T-helper 2 cell (primary cell): ENCODE measurements at places on chromosomes 7 and 10.

DNA sequence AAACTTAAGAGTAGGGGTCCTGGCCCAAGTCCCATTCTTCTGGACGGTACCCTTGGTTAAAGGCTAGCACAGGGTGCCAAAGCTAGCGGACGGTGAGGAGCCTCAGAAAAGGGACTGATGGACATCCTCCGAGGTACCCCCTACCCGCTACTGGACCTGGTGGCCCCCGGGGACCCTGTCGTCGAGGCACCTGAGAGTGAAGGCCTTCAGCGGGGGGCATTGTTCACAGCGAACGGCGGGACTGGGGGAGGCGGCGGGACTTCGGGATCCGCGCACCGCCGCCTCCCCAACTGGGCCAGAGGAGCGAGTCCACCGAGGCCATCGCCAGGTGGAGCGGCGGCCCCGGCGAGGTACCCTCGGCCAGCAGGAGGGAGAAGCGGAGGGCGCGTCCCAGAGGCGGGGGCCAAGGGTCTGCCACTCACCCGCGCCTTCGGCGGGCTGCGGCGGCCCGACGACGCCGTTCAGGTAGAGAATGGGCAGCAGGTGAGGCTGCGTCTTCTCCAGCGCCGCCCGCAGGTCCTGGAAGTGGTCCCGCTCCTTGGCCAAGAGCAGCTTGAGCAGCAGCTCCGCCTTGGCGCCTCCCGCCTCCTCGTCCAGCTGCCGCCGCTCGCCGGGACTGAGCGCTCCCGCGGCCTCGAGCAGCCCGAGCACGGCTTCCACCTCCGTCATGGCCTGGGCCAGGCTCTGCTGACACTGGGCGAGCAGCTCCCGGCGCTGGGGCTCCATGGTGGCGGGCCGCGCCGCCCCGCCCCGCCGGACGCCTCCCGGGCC lies 575 bp downstream of the DLG5 start:
- peak; percentile 33 for DNase-seq

- no peak for DNase-seq
Observed at GRCh38 chr7:15692501-15693020, 6.1 kb upstream of the MEOX2 start.

DNA sequence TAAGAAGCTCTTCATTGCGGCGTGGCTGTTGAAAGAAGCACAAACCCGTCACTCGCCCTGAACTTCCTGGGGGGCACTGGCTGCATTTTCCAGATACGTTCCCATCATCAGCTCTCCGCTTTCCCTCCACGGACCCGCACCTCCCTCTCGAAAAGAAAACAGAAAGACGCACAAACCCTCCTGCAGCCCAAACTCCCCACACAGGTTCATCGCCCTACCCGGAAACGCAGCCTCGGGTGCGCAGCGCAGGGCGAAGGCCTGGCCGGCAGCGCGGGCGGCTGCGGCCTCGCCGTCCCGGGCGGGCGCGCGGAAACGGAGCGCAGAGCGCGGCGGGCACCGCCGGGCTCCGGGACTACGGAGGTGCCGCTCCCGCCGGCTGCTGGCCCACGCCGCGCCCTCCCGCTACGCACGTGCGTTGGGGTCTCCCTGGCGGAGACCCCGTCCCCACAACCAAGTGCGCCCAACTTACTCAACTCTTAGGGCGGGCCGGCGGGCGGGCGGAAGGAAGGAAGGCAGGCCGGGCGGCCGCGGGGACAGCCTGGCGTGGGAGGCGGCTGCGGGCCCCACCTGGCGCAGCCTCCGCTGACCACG lies 822 bp downstream of the ZNF800 start:
- DNase-seq = peak; percentile 34

GRCh38 chr7:90626013-90626412 lies 29.9 kb downstream of the CDK14 start:
- DNase-seq = no peak

- no peak for DNase-seq
Observed at GRCh38 chr10:71512312-71512711, 115.6 kb downstream of the CDH23 start.

DNA sequence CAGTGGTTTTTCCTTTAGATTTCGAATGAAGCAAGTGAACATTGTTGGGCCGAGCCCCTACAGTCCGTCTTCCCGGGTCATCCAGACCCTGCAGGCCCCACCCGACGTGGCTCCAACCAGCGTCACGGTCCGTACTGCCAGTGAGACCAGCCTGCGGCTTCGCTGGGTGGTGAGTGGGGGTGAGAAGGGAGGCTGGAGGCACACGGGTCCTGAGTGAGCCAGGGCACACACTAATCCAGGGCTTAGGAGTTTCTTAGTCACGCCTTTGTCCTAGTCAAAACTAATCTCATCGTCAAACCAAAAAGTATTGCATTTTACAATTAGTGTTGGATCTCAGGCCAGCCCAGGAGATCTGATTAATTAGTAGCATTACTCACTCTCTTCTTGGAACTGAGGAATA lies 568.8 kb upstream of the FOXK1 start:
- DNase-seq = no peak

GRCh38 chr7:44173911-44174693 lies 15.1 kb downstream of the GCK start:
- DNase-seq = no peak

DNA sequence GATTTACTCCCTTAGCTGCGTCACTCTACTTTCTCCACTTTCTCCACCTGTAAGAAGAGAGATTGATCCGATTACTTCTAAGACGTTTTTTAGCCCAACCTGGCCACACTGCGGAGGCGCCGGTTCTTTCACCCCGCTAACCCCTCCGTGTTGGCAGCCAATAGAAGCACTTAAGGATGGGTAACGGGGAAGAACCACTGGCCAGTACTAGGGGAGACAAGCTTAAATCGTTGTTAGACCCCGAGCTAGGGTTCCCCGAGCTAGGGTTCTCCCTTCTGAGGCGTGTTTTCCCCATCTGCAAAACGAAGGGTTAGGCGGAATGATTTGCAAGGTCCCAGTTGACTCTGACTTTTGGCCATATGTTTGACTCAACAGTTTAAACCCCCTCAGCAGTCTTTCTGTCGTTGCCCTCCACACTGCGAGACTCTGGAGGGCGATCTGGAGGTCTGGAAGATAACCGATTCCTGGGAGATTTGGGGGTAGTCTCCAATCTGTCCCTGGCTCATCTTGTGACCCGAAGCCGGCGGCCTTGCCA lies 644 bp downstream of the UMAD1 start:
- no peak for DNase-seq

- DNase-seq = no peak
Observed at GRCh38 chr10:125016611-125017202, 74.8 kb downstream of the ZRANB1 start.

GRCh38 chr10:72037266-72037665 lies 51.1 kb downstream of the SPOCK2 start:
- DNase-seq = no peak

DNA sequence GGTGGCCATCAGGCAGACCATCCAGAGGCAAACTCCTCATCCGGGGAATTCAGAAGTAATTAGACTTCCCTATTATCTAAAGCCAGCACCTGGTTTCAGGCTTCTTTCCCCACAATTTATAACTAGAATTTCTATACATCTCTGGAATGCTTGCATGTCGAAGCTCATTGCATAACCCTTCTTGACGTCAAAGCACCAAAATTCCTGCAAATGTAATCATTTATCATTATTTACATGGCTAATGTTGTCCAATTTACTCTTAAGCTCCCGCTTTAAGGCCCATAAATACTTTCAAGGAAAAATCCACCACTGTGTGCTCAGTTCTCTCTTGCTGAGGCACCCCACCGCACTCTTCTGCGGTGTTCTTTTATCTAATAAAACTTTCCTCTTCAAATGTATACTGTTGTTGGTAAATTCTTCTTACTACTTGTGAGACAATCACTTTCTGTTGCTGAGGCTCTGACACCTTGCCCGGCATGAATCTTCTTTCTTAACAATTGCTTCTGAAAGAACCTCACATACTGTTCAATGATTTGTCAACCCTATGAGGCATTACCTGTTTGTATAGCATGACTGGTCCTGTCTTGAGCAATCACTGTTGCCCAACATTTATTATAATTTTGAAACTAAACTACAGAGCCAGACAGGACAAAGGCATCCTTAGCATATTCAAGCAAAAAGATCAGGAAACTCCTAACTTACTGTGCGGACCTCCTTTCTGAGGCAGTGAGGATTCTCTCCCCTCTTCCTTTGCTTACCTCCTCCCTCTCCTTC lies 17.4 kb upstream of the GPR141 start:
- DNase-seq = no peak
